NCI-H82 (cell line): ENCODE measurements at places on chromosomes 1 and 21.

GRCh38 chr1:22662318-22662717 is 9.3 kb downstream of the C1QB start:
- peak; percentile 98 for DNase-seq

GRCh38 chr1:167118188-167118587 is 24.3 kb downstream of the STYXL2 start:
- peak; percentile 25 for DNase-seq

GRCh38 chr1:29453502-29454240 is 217.3 kb downstream of the PTPRU start:
- peak; percentile 98 for DNase-seq

DNA sequence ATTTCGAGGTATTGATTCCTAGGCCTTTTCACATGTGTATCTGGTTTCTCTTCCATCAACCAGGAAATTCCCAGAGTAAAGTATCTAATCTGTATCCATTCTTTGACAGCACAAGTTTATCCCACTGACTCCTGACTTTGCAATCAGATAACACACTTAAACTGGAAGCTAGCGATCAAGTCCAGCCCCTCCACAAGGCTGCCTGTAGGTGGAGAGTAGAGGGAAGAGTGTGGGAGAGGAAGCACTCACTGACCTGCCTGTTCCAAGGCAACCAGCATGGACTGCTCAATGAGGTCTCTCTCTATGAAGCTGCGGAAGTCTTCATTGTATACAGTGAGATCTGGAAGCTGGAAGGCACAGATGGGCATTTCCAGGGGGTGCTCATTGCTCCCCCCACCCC is 30.4 kb upstream of the MTMR11 start:
- DNase-seq, result no peak

GRCh38 chr1:89444791-89445190 is 79.8 kb upstream of the LRRC8B start:
- DNase-seq, result no peak

GRCh38 chr1:213008564-213008963 is 7.1 kb downstream of the ANGEL2 start:
- DNase-seq, result no peak

GRCh38 chr1:245932302-245932972 is 574.6 kb downstream of the SMYD3 start:
- no peak for DNase-seq

GRCh38 chr1:232327899-232328298 is 302.0 kb downstream of the SIPA1L2 start:
- no peak for DNase-seq

DNA sequence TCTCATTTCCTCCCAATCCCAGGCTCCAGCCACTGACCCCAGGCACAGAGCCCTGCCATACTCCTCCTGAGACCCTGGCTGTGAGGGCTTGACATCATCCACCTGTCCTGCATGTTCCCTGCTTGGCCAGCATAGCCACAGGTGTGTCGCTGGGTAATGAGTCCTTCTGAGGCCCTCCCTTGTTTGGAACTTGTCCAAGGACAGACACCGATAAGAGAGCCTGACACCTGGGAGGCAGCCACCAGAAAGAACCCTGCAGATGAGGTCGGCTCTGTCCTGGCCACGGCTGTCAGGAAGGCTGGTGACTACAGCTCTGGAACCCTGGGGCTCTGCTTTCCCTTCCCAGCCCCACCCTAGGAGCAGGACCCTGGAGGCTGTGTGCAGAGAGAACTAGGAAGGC is 34.6 kb downstream of the TMEM63A start:
- no peak for DNase-seq

GRCh38 chr1:99227056-99227897 is 37.0 kb upstream of the PLPPR4 start:
- no peak for DNase-seq

GRCh38 chr1:33361532-33362235 is 40.8 kb upstream of the A3GALT2 start:
- peak; percentile 59 for DNase-seq

DNA sequence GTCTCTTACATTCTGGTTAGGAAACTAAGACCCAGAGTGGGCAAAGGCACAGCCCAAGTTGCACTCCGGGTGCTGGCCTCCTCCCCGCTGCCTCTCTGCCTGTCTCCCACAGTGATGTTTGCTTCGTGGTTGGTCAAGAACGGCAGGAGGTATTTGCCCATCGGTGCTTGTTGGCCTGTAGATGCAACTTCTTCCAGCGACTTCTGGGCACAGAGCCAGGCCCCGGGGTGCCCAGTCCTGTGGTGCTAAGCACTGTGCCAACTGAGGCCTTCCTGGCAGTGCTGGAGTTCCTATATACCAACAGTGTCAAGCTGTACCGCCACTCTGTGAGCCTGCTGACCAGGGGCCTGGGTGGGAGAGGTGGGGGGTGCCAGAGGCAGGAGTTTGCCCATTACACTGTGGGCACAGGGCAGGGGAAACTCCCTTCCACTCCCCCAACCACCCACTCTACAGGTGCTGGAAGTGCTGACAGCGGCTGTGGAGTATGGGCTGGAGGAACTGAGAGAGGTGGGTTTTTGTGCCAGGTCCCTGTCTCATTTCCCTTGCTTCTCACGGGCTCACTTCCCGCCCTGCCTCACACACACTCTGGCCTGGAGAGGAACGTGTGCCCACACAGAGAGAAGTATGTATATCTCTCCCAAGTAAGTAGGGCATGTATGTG is 1.9 kb downstream of the BTBD19 start:
- no peak for DNase-seq

GRCh38 chr1:56710646-56711045 is 65.5 kb downstream of the PRKAA2 start:
- no peak for DNase-seq

DNA sequence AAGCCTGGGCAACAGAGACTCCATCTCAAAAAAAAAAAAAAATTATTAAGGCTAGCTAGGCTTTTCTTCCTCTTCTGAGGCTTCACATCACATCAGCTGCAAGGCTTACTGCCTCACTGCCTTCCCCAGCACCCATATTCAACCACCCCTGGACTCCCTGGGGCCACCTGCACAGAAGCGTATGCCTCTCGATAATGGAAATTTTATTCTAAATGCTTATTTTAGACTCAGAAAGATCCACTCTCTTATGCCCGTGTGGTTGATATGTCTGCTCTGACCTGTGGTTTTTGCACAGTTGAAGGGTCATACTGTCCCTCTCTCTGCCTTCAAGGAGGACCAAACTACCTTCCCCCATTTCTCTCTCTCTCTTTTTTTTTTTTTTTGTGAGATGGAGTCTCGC is 1.5 kb upstream of the FCRLA start:
- no peak for DNase-seq

DNA sequence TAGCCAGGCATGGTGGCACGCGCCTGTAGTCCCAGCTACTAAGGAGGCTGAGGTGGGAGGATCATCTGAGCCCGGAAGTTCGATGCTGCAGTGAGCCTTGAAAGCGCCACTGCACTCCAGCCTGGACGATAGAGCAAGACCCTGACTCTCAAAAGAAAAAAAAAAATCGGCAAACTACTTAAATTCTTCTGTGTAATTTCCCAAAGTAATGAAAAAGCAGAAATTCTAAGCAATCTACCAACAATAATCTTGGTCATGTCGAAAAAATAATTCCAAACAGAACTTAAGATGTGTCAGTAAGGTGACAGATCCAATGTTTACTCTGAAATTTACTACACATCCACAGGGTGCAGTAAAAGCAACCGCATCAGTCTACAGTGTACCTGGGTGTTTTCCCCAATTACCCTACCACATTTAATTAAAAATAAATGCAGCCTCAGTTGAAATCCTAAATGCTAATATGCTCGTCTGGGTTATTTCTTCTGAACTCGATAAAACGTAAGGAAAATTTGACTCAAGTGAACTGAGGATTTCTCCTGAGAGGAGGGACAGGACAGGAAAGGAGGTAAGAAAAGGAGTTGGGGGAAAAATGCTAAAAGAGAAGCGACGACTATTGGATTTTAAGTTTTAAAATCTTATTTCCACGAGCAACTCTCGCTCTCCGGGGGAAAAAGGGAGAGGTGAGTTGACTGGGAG is 801 bp downstream of the EPRS1 start:
- peak; percentile 51 for DNase-seq

DNA sequence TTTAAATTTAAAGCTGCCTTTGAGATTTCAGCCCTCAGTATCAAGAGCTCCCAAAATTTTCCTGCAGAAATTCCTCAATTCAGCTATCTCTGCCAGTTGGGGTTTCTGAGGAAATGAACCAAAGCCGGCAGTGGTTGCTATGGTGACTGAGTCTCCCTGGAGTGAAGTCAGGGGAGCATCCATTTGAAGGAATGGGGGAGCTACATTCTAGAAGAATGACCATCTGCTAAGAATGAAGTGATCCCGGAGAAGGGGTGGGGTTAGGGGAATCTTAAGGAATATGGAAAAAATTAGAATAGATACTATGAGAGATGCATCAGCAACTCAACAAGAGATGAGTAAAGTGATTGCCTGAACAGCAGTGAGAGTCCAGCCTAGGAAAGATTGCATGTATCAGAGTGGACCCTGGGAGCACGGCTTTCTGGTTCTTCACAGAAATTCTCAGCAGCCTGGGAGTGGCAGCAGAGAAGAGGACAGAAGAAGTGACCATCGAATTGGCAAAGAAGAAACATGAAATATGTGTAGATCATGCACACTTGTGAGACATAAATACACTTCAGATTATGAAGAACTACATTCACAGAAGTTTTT is 94.7 kb downstream of the CHD1L start:
- no peak for DNase-seq

GRCh38 chr1:71572038-71572437 is 491.2 kb upstream of the ZRANB2 start:
- no peak for DNase-seq

GRCh38 chr1:162070094-162070748 is 730 bp downstream of the NOS1AP start:
- DNase-seq, result peak; percentile 57

DNA sequence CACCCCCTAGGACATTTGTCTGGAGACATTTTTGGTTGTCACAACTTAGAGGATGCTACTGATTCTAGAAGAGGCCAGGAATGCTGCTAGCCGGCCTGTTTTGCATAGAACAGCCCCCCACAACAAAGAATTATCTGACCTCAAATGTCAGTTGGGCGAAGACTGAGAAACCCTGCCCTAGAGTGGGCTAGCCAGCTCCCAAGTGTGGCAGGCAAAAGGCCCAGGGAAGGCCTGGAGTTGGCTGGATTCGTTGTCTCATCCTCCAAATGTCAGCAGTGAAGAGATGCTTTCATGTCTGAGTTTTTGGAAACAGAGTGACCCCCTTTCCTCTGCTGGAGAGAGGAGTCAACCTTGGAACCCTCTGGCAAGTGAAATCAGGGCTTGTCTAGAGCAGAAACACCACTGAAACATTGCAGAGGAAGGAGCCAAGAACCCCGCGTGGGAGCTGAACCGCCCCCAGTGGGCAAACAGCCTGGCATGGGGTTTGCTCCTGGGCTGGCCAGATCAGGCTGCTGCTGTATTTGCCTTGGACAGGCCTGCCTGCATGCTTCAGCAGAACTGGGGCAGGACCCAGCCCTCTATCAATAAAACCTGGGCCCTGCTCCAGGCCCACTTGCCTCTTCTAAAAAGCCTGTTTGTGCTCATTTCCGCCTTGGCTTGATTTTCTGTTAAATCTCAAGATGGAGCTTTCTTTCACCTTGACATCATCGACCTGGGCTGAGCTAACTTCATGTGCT is 32.9 kb downstream of the RASSF5 start:
- no peak for DNase-seq

- no peak for DNase-seq
Measured at GRCh38 chr1:24925963-24926362, 4.1 kb downstream of the RUNX3 start.

DNA sequence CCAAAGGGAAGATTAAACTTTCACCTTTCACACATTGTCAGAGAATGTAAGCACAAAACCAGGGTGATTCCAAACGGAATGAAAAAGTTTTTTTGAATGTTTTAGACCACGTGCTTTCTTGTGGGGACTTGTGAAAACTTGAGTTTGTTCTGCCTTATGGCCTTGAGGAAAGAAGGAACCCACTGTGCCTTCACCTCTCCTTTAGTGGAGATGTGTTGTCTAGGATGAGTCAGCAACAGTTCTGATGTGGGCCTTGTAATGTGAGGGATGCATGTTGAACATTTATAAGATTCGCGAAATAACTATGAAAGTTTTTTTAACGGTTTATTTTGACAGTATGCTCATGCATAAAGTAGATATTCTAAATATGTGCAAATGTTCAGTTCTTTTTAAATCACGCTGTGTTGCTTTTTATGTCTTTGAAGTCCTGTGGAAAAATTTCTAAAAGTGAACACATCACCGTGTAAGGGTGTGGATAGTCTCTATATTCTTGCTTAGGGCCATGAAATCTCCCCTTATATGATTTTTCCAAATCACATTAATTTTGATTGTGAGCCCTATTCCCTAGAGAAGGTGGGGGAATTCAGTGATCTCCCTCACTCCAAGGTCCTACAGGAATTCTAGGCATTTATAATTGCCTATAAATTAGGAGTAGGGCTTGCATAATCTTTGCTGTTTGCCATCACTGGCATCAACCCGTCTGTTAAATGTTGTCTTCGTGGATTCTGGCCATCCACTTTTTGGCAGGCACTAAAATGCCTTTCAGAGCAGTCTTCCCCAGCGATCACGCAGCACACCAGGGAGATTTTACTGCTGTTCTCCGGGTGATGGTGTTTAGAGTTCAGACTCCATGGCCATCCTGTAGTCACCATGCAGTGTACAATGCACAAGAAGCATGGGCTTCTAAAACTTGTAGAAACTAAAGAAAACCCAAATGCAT is 47.4 kb downstream of the PLA2G4A start:
- DNase-seq, result no peak

DNA sequence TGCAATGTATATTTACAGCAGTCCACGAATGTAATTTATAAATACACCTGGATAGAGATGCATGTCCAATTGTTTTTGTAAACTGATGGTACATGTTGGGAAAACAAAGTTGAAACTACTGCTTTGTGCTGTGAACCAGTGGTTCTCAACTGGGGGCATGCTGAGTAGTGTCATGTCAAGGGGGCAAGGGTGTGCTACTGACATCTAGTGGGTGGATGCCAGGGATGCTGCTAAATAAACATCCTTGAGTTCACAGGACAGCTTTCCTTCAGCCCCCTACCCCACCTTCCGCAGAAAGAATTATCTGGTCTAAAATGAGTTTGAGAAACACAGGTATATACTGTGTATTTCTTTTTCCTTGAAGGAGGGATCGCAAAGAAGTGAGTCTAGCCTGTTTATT is 95.9 kb downstream of the RASAL2 start:
- peak; percentile 86 for DNase-seq
